ENCODE measurements at places on chromosomes 2 and 18. TPM values are rescaled to one million over a fixed set of nuclear protein-coding genes. Genes with fewer than 3 reads are reported as not detected.

ABCG5 gene
- polyA plus RNA-seq: 35.8 TPM

DNA sequence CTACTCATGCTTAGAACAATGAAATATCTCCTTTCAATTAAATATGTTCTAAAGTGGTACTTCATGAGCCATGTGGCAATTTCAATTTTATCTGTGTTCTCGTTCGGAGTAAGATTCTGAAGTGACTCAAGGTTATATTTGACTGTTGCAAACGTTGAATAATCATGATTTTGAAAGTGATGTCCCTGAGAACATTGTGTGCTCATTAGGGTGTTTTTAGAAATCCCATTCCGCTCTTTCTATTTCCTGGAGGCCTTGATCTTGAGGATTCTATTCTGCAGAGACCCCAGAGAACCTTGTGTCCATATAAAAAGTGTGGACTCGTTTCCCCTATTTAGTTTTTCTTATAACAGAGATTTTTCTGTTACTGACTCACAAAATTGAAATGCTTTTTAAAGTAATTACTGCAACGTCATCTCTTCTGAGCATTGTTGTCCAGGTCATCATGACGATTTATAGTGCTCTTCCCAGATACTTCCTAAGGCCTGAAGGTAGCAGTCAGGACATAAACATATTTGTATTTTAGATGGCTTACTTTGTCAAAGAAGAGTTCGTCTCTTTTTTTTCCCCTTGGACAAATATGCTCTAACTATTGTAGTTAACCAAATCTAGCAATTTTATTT is 27.2 kb downstream of the IL1R2 start:
- no peak for DNase-seq

GRB14 gene
- polyA plus RNA-seq: 8.7 TPM

- DNase-seq: no peak
These were observed 198.7 kb downstream of the CYP26B1 start for GRCh38 chr2:71948781-71949536.

SPATA3 gene
- polyA plus RNA-seq: not detected

DNA sequence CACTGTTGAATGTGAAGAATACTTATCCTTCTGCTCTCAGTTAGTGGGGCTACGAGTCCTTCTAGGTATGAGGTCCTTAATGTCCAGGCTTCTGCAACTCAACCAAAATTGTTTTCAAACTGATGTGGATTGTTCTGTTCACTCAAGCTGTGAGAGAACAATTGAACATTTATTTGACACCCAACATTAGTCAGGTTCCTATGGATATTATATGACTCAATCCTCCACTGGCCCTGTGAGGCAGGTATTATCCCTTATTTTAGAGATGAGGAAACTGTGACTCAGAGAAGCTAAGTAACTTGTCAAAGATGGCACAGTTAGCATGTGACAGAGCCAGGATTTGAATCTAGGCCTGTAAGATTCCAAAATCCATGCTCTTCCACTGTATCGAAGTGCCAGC is 1.2 kb upstream of the LYG2 start:
- no peak for DNase-seq

DNA sequence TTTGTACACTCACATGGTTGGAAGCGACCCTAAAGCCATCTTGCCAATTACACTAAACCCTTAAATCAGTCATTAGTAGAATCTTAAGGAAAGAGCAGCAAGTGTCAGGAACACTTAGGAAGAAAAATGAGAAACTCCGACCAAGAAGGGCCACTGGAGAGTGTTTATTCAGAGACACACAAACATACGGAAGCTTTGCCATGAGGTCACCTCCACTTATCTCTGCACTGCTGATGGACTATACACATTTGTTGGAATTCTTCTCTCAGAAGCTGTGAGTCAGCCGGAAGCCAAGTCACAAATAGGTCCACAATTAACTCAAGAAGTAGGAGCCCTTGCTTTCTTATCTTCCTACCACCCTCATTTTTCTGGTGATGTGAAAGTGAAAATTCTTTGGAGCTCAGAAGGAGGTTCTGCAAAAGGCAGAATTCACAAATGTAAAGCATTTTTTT is 21.6 kb downstream of the BMP10 start:
- peak; percentile 19 for DNase-seq

DNA sequence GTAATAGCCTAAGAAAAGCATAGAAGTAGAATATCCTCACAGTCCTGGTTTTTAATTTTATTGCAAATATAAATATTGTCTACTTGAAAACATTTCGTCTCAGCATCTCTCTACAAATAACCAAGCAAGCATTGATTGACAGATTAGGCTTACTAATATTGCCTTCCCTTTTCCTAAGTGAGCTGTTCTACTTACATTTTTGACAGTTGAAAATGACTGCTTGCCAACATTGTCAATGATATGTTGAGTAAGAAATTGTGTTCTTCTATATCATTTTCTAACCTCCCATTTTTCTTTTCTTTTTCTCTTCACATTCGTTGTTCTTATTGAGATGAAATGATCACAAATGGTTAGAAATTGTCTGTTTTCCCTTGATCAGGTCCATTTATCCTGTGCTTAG is 47.0 kb upstream of the STK39 start:
- no peak for DNase-seq

DNA sequence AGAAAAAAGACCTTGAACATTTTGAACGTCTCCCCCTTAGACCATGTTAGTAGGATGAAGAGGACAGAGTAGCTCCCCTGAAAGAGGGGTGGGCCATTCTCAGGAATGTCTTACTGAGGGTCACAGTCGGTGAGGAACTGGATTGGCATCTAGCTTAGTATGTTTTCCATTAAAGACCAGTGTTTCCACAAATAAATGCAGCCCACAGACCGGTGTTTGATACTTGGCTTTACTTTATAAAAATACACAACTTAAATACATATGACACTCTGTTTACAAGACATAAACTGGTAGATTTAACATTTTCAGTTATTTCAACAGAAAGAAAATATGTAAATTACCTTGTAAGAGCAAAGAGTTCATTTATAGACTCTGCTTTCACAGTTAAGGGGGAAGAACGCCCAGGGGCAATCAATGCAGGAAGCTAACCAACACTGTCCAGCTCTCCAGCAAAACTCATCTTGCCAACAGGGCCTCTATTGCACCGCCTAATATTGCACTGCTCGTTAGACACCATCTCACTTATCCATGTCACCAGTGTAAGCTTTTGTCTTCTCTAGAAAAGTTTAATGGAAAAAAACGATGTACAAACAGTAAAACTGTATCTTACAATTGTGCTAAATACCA is 23.5 kb upstream of the ADCY3 start:
- no peak for DNase-seq

DNA sequence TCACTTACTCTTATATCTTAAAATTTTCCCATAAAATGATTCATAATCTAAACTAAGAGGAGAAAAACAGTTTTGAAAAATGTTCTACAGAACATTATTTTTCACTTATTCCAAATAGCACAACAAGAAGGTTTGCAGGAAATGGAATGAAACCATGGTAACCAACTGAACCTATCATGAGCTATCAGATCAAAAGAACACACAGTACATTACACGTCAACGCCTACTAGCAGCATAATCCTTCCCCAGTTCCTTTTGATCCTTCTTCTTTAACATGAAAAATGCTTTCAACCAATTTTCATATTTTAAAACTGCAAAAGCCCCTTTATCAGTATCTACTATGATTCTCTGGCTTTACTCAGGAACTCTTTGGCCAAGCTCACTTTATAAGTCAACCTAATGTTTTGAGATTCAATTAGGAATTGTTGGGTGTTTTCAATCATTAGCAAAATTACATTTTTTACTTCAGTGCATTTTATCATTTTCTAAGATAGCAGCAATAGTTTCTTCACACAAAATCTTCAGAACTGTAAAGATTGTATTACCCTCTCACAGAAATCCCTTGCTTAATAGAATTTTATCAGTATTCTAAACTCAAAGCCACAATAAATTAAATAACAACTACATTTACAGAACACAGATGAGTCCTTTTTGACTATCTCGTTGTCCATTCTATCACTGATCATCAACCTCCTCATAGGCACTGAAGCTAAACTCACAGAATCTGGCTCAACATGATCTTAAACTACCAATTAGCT is 102.5 kb downstream of the CHN1 start:
- DNase-seq: no peak

- DNase-seq: no peak
These were observed 38.9 kb downstream of the MRPL33 start for GRCh38 chr2:27810455-27810854.

All from large intestine (tissue), 12 donors.